PC-9 (cell line): ENCODE measurements at places on chromosomes 13 and 19.

- DNase-seq, result no peak
These were observed 555 bp downstream of the SCAF1 start for GRCh38 chr19:49642492-49643035.

GRCh38 chr19:33309826-33310225 lies 7.5 kb upstream of the CEBPA start:
- no peak for DNase-seq

- DNase-seq, result no peak
These were observed 2.4 kb upstream of the ARGLU1 start for GRCh38 chr13:106570299-106570852.

DNA sequence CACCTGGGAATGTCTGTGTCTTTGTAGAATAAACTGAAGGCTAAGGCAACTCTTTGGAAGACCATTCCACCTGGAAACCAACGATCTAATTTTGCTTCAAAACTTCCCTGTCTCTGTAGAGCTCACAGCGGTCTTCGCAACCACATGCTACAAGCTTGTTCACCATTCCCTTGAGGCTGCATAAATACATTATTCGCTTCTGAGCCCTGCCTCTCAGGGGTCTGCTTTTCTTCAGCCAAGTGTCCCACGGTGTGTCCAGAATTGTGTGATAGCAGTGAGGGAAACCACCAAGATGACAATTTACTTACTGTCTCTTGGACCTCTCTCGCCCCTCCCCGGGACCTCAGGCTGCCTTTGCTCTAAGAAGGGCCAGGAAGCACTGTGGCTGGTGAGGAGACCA lies 51.1 kb downstream of the GPR12 start:
- DNase-seq, result no peak

DNA sequence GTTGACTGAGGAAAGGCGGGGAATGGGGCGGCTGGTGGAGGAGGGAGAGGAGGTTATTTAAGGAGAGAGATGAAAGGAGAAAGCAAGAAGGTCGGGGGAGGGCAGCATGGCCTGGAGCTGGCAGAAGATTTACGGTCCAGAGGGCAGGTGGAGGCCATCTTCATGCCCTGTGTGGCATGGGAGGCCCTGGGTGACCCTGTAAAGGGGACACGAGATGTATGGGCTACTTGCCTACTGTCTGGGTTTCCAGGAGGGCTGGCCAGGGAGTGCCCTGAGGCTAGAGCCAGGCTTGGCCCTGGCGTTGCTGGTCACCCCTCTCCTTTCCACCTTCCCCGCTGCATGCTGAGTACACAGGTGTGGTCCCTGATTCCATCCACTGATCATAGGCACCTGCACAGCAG lies 6.1 kb downstream of the WTIP start:
- DNase-seq, result no peak

DNA sequence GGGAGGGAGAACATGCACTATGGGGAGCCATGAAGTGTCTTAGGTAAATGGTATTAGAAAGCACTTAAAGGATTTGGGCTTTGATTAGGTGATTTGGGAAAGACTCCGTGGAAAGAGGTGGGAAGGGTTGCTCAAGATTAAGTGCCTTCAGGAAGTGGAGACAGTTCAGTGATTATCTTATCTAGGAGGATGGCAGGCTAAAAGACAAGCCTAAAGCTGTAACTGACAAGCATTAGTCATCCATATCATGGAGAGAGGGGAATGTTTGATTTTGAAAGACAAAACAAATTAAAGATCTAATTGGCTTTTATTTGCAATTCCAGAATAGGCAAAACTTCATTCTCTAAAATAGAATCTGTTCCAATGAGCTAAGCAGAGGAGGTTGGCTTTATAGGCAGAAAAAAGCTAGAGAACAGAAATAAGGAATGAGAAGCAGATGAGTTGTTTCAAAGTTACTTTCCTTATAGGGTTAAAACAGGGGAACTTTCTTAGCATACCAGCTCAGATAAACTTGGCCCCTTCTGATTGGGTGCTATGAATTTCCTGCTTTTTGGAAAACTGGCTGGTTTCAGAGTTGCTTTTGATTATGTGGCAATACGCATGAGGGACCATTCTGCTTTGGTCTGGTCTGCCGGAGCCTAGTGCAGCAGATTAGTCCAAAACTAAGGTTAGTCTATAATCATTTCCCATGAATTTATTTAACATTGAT lies 1.8 kb upstream of the DIAPH3 start:
- DNase-seq, result no peak

- DNase-seq, result no peak
These were observed 6.9 kb downstream of the ETFB start for GRCh38 chr19:51359294-51359693.

DNA sequence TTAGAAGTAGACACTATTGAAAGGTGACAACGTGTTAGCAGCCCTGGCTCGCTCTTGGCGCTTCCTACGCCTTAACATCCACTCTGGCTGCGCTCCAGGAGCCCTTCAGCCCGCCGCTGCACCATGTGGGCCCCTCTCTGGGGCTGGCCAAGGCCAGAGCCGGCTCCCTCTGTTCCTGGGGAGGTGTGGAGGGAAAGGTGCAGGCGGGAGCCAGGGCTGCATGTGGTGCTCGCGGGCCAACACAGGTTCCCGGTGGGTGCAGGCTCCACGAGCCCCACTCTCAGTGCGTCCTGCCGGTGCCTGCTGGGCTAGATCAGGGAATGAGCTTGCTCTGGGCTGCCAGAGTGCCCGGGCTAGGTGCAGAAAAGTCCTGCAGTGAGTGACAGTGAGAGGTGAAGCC lies 1284.3 kb downstream of the OLFM4 start:
- no peak for DNase-seq

GRCh38 chr13:44302233-44302632 lies 71.4 kb upstream of the SERP2 start:
- no peak for DNase-seq

DNA sequence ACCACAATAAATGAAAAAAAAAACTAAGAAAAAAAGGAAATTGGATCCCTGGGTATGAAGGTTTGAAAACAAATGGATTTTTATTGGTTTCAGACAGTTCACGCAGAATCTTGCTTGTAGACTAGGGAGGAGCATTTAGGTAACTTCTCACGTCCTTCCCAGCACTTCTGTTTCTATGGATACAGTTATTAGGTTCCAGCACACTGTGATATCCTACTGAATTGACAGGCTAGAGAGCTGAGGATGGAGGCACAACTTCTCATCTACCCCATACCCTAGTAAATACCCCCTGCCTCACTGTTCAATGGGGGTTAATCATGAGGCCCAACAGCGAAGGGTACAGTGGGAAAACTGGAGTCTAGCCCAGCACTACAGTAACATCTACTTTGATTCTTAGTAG lies 304.1 kb downstream of the ENOX1 start:
- no peak for DNase-seq

DNA sequence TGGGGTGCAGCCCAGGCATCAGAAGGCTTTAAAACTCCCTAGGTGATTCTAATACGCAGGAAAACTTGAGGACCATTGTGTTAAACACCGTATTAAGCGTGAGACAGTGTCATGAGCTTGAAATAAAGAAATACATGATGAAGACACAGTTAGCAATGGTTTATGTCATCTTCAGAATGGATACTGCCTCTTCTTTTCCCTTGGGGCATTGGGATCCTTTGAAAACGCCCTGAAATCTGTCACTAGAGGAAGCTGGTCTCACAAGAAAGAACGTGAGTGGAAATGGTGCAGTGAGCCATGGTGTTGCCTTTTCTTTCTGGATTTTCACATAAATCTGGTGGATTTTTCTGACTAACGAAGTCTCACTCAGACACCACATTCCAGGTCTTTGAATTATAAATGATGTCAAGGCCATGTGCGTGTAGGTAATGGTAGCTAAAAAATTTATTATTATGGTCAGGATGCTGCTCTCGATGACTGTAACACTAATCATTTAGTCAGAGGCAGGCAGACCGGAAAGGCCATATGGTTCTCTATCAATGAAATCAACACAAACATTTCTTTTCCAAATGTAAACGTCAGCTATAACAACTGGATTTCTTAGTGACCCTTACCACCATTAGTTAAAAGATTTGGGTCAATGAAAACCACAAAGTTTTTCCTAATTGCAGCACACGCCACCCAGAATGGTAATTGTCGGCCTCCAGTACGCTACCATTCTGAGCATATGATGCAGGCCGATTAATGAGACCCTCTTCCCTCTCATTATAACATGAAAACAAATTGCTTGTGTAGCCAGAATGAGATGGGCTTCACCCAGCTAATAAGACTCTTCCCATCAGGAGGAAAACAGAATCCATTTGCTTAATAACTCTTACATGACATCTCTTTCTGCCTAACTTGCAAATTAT lies 105.6 kb downstream of the SLC7A1 start:
- no peak for DNase-seq

DNA sequence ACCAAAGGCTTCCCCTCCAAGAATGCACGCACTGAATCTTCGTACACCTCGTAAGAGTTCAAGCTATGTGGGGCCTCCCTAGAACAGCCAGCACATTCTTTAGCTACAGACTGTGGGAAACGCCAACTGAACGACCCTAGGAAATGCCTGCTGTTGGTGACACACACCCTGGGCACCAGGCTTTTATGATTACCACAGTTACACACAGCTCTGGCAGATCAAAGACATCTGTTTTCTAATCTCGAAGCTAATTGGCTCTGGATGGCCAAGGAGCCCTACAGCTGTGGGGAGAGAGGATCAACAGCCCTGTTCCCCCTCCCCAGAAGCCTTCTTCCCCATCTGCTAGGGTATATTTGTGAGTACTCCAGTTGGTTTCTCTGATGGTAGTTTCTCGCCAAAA lies 123.0 kb downstream of the COL4A1 start:
- no peak for DNase-seq

GRCh38 chr13:48448959-48449614 lies 36.2 kb upstream of the LPAR6 start:
- DNase-seq, result no peak

- DNase-seq, result peak; percentile 94
These were observed 3.6 kb upstream of the KCNN4 start for GRCh38 chr19:43784241-43784980.

- no peak for DNase-seq
These were observed 6.8 kb upstream of the SPART start for GRCh38 chr13:36353001-36353400.

GRCh38 chr13:21054313-21054712 lies 7.1 kb downstream of the LATS2 start:
- no peak for DNase-seq

GRCh38 chr19:49216071-49216470 lies 58.5 kb downstream of the TRPM4 start:
- peak; percentile 90 for DNase-seq

DNA sequence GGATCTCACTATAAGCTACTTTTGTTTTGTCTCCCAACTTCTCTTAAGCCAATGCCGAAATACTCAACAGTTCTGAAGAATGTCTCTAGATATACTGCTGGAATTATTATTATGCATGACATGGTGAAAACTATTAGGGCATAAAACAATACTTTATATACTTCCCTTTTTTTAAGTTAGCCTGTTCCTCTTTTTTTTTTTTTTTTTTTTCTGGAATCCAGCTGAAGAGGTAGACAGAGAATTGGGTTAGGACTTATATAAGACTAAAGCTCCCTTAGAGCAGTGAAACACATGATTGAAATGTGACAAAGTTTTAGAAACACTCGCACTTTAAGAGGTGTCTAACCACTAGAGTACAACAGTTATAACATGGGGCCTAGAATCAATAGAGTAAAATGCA lies 850.9 kb upstream of the PCDH9 start:
- no peak for DNase-seq

DNA sequence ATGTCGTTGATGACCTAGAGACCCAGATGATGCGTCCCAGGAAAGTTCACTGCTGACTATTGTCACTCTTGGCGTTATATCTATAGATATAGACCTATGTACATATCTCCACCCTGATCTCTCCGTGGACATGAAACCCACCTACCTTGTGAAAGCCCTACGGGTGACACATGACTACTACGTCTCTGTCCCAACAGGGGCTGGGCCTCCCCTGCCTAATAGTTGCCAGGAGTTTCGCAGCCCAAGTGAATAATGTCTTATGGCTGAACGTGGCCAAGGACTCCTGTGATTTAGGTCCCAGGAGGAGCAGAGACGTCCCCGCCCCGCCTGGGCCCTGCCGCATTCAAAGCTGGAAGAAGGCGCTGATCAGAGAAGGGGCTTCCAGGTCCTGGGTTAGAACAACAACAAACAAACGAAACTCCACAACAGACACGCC lies 4.9 kb upstream of the POU4F1 start:
- DNase-seq, result no peak

DNA sequence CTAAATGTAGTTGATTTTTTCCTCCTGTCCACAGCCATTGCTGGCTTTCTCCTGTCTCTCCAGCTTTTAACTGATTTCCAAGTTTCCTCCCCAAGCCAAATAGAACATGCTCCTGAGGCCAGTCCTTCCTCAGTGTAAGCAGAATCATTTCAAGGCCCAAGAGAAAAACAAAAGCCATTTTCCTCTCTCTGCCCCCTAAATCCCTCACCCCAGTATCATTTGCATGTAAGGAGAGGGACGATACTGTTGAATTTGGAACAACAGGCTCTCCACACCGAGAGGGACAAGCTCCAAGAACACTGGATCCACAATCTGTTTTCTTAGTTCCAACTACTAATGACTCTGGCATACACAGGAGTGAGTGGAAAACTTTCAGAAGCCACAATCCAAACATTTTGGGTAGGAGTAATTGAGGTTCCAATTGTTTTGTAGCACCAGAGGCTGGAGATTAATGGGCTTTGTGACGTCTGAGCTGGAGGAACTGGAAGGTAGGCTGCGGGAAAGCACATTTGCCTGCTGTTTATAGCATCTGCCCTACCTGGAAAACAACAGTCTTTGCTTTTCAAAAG lies 156.8 kb downstream of the FLT1 start:
- no peak for DNase-seq

- peak; percentile 87 for DNase-seq
These were observed 305.1 kb downstream of the KCNRG start for GRCh38 chr13:50320271-50320862.

DNA sequence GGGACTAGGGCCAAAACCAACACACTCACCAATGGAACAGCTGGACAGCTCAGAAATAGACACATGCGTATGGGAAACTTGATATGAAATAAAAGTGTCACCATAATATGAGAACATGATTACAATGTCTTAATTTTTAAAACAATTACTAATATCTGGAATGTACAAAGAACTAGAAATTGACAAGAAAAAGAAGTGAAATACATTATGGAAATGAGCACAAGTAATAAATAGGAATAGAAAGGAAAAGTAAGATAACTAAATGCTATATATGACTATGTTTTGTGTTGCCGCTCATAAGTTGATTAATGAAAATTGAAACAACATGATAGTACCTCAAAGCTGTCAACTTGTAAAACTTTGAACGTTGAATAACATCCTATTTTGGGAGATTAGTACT lies 801.1 kb downstream of the SLITRK5 start:
- DNase-seq, result no peak

- DNase-seq, result no peak
These were observed 25.6 kb upstream of the LRP3 start for GRCh38 chr19:33168528-33168927.
